ENCODE measurements at places on chromosomes 4 and X.
A peak's percentile ranks its signal among the peaks of the same experiment; 100 is the strongest.

GRCh38 chr4:25182937-25183336 is 22.7 kb upstream of the SEPSECS start:
- DNase-seq = no peak

DNA sequence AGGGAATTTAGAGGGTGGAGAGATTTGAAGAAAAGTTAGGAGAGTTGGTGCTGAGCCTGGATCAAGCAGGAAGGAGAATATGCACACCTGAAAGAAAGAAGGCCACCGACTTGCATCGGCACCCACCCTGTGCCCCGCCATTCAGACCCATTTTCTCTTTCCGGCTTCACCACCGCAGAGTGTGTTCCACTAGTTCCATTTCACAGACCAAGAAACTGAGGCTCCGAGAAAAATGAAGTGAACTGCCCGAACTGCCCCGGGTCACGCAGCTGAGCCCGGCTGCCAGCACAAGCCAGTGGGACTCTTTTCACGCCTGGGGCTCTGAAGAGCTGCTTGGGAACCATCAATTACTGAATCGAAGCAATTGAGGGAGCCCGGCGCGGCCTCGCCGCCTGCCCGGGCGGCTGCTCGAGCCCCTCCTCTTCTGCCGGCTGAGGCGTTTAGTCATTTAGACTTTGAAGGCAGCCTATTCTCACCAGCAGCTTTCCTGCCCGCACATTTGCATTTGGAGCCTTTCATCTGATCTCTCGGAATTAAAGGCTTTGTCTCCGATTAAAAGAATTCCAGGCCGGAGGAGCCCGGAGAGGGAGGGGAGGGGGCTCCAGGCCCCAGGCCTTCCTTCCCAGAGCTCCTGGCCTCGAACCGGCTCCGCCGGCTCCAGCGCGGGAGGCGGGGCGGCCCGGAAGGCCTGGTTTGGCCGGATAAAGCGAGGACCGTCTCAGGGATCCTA is 140.2 kb upstream of the PJA1 start:
- DNase-seq = no peak

GRCh38 chr4:133776961-133777360 is 424.6 kb downstream of the PABPC4L start:
- no peak for DNase-seq

GRCh38 chr4:85210353-85210752 is 243.9 kb upstream of the WDFY3 start:
- DNase-seq = no peak

DNA sequence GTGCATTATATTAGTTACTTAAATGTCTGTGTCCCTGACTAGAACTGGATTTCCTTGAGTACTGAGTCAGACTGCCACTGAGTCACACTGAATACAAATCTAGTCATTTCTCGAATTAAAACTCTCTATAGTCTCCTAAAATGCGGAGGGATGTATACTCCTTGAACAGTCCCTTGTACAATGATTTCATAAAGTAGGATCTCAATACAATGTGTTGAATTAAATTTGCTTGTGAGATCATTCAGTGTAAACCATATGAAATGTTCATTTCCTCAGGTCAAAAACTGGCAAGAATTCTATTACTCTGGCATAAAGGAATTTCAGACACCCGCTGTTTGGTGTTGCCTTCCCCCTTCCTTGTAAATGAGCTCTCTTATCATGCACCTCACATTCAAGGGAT is 17.5 kb upstream of the FAM241A start:
- DNase-seq = no peak

DNA sequence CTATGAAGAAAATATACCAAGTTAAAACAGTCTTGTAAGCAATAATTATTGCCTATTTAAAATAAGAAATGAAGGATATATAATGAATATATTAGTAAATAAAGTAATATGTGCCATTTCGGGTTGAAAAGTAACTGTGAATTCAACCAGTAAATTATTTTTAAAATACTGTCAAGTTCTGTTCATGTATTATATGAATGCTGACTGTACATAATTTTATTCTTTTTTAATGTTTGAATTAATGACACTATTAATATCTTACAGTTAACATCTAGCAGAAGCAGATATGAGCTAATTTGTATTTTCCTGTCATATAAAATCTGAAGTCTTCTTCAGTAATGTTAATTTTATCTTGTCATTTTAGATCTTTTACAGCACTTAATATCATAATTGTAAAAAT is 632.9 kb downstream of the CCSER1 start:
- no peak for DNase-seq

DNA sequence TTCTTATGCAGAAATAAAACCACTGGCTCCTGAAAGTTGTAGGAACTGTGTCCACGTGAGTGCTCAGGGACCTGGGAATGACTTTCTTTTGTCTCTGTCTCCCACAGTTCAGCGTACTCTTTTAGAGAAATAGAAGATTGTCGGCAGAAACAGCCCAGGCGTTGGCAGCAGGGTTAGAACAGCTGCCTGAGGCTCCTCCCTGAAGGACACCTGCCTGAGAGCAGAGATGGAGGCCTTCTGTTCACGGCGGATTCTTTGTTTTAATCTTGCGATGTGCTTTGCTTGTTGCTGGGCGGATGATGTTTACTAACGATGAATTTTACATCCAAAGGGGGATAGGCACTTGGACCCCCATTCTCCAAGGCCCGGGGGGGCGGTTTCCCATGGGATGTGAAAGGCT is 11.2 kb upstream of the XG start:
- no peak for DNase-seq

GRCh38 chr4:113276464-113277170 is 227.2 kb downstream of the ANK2 start:
- DNase-seq = no peak

- DNase-seq = peak; percentile 30
These were observed 517.7 kb downstream of the BCOR start for GRCh38 chrX:39580043-39580442.

DNA sequence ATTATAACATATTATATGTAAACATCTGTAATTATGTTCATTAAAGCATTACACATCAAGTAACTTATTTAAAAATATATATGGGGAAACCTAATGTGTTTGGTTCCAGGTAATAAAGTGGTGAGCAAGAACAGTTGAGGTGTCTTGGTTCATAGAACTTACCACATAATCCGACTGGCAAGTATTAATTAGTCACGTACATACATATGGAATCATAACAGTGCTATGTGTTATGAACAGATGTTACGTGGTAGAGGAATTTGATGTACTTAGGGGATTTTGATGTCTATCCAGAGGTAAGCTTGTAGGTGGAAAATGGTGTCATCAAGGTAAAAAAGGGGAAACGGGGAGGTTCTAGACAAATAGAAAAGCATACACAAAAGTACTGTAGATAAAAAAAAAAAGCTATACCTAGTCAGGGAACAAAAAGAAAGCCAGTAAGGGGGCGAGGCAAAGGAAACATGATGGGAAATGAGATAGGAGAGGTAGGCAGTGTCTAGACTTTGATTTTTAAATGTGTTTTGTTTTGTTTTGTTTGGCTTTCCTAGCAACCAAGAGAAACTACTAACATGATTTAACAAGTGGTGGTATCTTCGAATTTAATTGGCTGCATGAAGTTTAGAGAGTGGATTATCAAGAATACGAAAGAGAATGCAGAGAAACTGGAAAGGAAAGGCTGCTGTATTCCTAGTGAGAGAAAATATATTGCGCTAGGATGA is 12.6 kb downstream of the DMD start:
- no peak for DNase-seq

GRCh38 chr4:140756319-140757231 is at the start of gene TBC1D9:
Gene TBC1D9, minus strand, starts transcription at chr4:140756385. Its CDS starts 340 bp downstream, at chr4:140756045.
- peak; percentile 91 for DNase-seq

DNA sequence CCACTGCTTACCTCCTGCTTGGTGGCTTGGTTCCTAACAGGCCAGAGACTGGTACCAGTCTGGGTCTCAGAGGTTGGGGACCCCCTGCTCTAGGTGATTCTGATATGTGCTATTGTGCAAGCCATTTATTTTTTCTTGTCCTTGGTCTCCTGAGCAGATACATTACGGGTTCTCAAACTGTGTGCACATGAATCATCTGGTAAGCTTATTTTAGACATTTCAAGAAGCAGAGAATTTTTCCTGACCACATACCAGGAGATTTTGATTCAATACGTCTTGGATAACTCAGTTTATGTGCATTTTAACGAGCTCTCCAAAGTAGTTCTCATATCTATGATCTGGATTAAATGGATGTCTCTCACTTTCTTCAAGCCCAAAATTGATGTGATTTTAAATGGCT is 77.2 kb downstream of the FHIP1A start:
- no peak for DNase-seq

DNA sequence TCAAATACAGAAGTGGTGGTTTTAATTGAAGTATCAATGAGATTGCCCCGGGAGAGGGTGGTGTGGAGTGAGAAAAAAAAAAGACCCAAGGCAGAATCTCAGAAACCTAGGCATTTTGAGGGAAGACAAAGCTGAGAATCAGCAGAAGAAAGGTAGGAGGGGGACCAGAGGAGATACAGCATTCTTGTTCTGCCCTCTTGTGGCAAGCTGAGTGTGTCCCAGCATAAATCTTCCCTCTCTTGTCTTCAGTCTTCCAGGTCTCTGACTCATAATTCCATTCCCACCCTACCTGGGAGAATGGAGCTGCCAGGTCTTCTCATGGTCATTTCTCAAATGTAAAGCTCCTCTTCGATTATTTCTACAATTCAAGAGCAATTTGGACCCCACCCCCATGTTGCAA is 32.7 kb upstream of the MAGED1 start:
- DNase-seq = no peak

GRCh38 chr4:152044331-152045036 is 283.7 kb upstream of the GATB start:
- no peak for DNase-seq

DNA sequence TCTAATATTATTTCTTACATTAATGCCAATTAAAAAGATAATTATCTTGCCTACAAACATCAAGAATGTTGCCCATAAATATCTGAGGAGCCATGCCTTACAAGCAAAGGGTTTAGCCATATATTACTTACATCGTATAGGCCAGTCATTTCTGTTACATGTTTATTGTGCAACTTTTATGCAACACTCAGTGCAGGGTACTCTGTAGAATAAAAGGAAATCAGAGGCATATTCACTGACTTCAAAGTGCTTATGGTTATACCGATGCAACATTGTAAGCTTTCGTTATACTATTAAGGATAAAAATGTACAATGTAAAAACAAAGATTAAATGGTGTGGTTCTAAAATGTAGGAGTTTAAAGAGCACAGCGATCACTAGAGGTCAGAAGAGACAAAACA is 315.9 kb downstream of the PCDH10 start:
- DNase-seq = no peak

- DNase-seq = no peak
These were observed 117.4 kb upstream of the LIMCH1 start for GRCh38 chr4:41420541-41420940.

DNA sequence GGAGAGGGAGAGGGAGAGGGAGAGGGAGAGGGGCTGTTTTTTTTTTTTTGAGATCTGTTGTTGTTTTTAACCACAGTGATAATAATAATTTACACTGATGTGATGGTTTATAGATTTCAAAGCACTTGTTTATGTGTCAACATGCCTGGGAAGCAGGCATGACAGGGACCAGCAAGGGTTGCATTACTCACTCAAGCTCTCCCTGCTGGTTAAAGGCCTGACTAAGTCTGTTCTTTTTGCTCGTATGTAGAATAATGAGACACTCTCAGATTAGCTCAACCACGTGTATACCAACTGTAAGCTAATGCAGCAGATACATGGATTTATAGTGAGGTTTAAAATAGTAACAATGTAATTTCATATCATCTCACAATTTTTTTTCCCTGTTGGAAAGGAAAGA is 134.6 kb upstream of the BOD1L1 start:
- DNase-seq = no peak

- DNase-seq = no peak
These were observed 105.7 kb downstream of the HMX1 start for GRCh38 chr4:8765631-8766590.

DNA sequence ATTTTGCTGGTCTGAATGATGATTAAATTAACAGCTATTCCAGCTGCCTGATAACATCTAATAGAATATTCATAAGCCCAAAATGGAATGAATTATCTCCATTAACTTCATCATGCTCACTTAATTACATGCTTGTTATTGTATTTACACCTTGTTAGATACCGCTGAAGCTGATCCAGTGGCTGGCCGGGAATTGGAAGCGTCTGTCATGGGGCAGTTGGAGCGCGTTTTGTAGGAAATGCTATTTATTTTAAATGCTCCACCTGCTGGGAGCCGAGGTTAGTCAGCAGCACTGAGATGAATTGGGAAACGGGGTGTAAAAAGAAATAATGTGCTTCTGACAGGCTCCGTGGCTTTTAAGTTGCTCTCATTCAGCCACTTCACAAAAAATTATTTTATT is 25.2 kb downstream of the ARX start:
- DNase-seq = no peak

DNA sequence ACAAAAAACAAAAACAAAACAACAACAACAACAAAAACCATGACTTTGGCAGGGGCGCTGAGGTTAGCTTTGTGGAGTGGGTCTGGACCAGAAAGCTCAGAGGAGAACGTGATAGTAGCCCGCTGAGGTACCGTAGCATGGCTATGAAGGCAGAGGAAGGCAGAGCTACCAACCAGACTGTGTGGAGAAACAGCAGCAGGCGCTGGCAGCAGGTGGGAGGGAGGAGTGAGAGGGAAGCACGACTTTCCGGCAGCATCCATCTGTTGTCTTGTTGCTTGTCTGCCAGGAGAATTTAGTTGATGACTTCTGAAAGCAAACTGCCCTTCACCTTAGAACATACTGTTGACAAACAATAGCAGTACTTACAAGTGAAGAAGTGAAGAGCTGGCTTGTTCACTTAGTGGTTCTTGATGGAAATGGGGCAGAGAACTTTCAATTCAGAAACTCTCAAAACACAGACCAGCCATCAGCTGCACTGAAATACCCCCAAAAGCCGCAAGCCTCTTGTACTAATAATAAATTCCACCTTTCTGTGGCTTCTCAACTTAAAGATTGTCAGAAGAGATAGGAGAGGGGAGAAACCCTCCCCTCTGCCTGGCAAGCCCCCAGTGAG is 447.2 kb downstream of the SLITRK2 start:
- no peak for DNase-seq

DNA sequence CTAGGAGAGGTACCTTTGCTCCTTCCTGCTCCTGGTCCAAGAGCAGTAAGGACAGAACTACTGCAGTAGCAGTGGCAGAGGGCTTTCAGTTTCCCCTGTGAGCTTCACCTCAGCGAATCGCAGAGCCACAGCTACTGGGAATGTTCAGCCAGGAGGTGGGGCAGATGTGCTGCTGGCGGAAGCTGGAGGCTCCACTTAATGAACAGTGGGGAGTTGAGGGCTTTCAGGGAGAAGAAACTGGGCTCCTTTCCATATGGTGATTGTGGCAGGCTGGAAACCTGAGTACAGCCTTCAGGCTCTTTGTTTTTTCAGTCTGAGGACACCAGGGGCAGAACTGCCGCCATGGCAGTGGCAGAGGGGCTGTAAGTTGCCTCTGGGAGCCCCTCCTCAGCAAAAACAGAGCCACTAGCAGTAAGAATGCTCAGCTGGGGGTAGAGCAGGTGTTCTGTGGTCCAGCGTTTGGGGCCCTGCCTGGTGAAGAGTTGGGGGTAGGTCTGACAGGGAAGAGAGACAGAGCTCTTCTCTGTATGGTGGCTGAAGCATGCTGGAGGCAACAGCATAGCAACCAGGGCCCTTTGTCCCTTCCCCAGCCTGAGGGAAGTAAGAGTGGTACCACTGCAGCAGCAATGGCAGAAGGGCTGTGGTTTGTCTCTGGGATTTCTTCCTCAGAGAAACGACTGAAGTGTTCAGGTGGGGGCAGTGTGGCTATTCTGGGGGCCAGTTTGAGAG is 106.0 kb upstream of the GRXCR1 start:
- no peak for DNase-seq

- DNase-seq = no peak
These were observed 24.4 kb downstream of the ENOX2 start for GRCh38 chrX:130878350-130879341.
